ENCODE measurements at places on chromosomes 13 and 19. TPM values are rescaled to one million over a fixed set of nuclear protein-coding genes. Genes with fewer than 3 reads are reported as not detected.

The IGFL1 gene
- total RNA-seq: not detected

The ZNF616 gene
- 5.1 TPM for total RNA-seq

The RLN3 gene
- total RNA-seq: not detected

DNA sequence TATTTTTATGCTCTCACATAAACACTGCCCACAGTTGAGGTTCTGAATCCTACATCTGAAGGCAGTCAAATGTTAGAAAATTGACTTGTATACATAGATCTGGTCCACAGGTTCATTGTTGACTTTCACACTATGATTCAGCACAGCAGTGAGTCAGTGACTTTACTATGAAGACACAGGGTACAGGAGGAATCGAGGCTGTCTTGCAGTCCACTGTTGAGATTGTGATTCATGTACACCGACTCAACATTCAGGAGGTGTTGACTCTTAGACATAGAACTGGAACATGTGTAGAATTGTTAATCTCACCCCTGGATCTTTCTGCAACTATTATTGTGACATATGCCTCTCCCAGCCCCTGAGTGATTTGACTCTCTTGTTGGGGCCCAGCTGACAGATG, 74.3 kb upstream of the ZNF43 start:
- DNase-seq: no peak

GRCh38 chr13:37529751-37530385, 68.7 kb downstream of the POSTN start:
- DNase-seq: no peak

- peak; percentile 85 for DNase-seq
These were observed 749 bp downstream of the GATAD2A start for GRCh38 chr19:19405971-19406877.

- no peak for DNase-seq
These were observed 1.6 kb upstream of the RAP2A start for GRCh38 chr13:97432232-97432916.

DNA sequence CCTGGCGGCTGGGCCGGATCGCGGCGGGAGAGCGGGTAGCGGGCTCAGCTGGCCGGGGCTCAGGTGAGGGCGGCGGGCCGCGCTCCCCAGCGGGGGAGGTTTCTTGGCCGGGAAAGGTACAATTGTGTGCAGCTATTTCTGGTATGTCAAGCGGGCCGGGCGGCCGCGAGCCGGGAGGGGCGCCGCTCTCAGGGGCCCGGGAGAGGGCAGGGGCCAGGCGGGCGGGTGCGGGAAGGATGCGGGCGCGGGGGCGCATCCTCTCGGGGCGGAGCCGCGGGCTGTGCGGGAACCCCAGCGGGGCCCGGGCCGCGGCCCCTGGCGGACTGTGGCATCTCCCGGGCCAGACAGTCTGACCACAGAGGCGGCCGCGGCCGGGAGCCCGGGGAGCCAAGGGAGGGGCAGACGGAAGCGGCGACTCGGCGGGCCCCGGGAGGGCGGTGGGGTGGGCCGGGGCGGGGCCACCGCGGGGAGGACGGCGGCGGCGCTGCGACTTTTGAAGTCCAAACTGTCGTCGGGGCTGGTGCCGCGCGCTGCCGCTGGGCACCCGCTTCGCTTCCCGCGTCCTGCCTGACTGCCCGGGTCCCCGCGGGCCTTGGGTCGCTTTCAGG, at the start of gene LMO7:
Gene LMO7 (plus strand): TSS at position 503 of the 608 bp plus-strand sequence. CDS start 328 bp downstream, outside the sequence.
- peak; percentile 84 for DNase-seq

DNA sequence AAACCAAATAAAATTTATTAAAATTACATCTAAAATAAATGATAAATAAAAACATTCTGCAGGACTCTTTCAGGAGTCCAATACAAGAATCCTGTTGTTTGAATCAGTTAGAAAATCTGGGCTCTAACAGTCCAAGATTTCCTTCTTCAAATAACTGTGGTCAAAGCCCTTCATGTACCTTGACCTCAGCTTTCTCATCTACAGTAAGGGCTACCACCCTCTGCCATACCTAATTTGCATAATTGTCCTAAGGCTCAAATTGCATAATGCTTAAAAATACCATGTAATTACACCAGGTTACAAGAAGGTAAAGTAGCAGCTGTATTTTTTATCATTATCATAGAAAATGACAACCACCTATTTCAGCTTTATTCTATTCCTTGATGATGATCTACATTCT, 54.3 kb downstream of the XPO4 start:
- DNase-seq: no peak

- no peak for DNase-seq
These were observed 2.8 kb downstream of the ERFL start for GRCh38 chr19:41925208-41926003.

- no peak for DNase-seq
These were observed 12.3 kb downstream of the RBM26 start for GRCh38 chr13:79393564-79394249.
